ENCODE measurements at places on chromosomes 3 and 15.

GRCh38 chr15:50315814-50316630, 39.0 kb downstream of the GABPB1 start:
- DNase-seq: no peak

GRCh38 chr3:5572168-5572567, 384.7 kb downstream of the EDEM1 start:
- no peak for DNase-seq

DNA sequence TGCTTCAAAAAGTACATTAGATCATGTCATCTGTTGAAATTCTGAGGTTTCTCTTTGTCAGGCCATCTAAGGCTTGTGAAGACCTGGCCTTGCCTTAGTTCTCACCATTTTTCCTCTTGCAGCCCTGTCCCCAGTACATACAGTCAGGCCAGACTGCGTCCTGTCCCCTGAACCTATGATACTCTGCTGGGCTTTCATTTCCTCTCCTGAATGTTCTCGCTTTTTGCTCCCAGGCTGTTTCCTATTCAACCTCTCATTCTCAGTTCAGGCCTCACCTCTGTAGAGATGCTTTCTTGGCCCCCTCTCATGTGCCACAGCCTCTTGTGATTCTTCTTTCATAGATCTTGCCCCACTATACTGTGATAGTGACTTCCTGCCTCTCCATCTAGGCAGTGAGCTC, 648.8 kb upstream of the KCNMB2 start:
- no peak for DNase-seq

- no peak for DNase-seq
Observed at GRCh38 chr3:53169832-53170324, 8.9 kb downstream of the PRKCD start.

GRCh38 chr3:159233734-159234133, 431.9 kb downstream of the MFSD1 start:
- no peak for DNase-seq

- DNase-seq: no peak
Observed at GRCh38 chr3:160804762-160805161, 48.7 kb downstream of the PPM1L start.

- no peak for DNase-seq
Observed at GRCh38 chr15:92076541-92076940, 223.0 kb downstream of the SLCO3A1 start.

GRCh38 chr3:81908561-81908960, 147.1 kb upstream of the GBE1 start:
- no peak for DNase-seq

DNA sequence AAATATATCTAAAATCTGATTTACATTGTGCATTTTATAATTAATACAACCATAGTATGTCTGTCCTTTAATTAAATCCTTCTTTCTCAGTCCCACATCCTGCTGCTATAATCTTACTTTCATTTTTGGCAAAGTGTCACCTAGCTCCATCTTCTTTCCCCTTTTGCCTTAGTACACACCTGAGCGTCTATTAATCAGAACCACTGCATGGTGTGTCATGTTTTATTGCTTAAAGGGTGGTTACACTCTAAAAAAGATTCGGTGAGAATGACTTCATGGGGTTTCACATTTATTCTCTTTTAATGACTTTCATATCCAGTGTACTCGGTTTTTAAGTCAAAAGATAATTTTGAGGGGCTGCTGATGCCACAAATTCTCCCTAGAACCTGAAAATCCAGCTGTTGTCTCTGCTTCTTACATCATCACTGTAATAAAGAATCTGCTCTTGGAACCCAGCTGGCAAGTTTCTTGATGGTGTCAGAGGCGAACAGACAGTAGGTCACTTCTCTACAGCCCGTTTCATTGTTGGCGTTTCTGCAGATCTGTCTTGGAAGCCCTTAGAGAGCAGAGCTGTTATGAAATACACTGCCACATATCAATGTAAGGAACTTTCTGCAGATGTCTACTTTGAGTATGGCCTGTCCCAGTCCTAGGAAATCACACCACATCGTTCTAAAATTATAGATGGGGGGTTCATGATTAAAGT, 99.7 kb downstream of the TIGIT start:
- no peak for DNase-seq

DNA sequence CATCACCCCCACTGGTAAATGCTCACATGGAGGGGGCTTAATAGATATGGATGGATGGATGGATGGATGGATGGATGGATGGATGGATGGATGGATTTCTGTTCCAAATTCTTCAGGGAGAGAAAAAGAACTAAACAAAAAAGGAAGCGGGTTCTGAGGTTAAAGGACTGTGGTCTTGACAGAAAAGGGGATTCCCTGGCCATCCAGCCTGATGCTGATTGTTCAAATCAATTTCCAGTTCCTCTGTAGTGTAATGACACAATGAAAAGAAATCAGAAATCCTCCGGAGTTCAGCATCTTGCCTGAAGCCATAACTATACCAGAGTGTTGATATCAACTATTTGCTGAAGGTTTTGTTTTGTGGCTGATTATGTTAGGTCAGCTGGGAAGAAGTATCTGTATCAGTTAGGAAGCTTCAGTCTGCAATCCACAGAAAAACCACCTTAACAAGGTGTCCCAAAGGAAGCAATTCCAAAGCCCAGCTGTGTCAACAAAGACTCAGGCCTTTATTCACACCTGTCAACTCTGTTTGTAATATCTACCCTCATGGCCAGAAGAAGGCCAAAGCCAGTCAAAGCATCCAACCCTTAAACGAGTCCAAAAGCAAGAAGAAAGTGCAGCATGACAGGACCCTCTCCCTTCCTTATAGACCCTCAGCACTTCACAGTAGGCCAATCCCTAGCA, 24.5 kb upstream of the RASA2 start:
- no peak for DNase-seq

DNA sequence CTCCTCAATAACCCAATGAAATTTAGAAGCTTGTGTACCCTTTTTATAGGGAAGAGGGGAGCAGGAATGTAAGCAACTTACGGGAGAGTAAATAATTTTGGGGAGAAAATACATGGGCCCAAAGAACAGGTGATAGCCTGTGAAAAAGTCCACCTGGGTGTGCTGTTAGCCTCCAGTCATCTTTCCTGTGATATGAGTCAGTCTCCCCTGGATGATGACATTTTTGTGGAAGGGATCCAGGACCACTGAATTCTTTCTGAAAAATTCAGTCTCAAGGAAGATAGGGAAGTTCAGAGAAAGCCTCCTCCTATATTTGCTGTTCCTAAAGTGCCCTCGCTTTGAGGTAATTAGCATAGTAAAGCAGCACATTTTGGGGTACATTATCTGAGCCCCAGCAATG, 149.8 kb downstream of the SQOR start:
- no peak for DNase-seq

- DNase-seq: no peak
Observed at GRCh38 chr3:17535274-17535673, 207.2 kb downstream of the TBC1D5 start.

GRCh38 chr15:77015646-77016320, 20.9 kb downstream of the PSTPIP1 start:
- no peak for DNase-seq

- no peak for DNase-seq
Observed at GRCh38 chr15:67074886-67075229, 9.5 kb downstream of the SMAD3 start.

DNA sequence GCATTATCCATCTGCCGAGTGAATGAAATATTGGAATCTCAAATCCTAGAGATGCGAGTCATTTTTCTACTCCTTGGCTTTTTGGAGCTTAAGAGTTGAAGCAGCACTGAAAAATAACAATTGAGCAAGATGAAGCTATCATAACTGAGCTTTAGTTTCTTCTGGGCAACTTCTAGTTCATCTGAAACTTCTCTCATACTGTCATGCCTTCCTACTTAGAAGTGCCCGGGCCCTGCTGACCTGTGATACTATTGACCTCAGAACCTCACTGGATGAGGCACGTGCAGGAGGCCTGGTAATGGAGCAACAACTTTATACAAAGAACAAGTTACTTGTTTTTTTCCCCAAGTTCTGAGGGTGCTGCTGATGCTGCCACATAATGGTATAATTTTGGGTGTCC, 48.5 kb upstream of the P3H2 start:
- no peak for DNase-seq

DNA sequence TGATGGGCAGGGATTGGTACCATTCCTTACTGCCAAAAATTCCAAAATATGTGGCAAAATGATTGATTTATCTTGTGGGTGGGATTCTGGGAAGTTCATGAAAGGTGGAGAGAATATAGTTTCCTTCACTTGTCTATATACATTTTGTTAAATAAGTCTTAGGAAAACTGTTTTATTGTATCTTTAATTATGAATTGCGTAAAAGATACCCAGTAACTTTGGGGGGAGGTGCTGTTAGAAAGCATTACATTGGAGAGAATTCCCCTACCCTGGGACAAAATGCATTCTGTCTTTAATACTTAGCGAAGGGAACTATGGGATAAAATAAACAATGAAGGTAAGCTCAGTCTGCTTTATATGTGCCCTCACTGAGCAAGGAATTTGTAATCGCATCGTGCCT, 4.6 kb downstream of the SETD5 start:
- no peak for DNase-seq

DNA sequence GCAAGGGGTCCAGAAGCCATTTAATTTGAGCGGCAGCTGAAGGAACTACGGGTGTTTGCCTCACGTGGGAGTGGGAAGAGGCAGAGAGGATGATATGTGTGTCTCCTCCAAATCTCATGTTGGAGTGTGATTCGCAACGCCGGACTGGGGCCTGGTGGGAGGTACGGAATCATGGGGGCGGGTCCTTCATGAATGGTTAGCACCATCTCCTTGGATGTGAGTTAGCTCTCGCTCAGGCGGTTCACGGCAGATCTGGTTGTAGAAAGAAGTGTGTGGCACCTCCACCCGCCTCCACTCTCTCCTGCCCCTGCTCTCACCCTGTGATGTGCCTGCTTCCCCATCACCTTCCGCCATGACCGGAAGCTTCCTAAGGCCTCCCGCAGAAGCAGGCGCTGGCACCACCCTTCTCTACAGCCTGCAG, 25.4 kb downstream of the XXYLT1 start:
- no peak for DNase-seq

GRCh38 chr3:160312014-160312624, 86.9 kb downstream of the C3orf80 start:
- no peak for DNase-seq

DNA sequence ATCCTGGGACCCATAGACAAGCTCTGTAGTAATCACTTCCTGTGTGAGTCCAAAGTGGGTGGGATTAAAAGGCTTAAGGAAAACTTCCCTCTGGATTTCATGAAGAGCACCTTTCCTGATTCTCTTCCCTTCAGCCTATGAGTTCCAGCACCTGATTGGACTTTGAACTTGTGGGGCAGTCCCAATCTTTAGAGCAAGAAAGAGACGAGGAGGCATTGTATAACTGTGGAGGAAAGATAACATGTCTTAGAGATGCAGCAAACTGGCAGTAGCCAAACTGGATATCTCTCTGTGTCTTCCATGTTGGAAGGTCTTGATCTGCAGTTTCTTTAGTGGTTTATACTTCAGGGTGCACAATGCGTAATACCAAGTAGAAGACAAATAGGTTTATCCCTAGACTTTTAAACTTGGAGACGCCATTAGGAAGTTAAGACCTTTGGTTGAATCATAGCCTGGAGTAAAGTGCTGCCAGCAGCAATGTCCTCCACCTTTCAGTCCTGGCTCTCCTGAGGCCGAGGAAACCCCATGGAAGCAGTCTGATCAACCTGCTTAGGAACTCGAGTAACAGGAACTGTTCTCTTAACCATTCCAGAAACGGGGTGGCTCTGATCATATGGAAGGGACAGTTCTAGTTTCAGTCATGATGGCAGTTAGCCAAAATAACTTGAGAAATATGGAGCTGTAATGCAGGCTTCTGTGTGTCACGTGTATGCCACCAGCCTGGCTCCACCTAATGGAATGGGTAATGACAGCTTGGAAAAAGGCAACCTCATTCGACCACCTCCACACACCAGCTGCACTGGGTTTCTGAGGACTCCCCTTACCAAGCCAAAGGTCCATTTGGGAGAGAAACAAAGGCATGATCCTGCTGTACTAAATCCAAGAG, 4.7 kb downstream of the EIF1B start:
- DNase-seq: no peak

GRCh38 chr3:113304102-113304501, 92.7 kb downstream of the BOC start:
- no peak for DNase-seq

DNA sequence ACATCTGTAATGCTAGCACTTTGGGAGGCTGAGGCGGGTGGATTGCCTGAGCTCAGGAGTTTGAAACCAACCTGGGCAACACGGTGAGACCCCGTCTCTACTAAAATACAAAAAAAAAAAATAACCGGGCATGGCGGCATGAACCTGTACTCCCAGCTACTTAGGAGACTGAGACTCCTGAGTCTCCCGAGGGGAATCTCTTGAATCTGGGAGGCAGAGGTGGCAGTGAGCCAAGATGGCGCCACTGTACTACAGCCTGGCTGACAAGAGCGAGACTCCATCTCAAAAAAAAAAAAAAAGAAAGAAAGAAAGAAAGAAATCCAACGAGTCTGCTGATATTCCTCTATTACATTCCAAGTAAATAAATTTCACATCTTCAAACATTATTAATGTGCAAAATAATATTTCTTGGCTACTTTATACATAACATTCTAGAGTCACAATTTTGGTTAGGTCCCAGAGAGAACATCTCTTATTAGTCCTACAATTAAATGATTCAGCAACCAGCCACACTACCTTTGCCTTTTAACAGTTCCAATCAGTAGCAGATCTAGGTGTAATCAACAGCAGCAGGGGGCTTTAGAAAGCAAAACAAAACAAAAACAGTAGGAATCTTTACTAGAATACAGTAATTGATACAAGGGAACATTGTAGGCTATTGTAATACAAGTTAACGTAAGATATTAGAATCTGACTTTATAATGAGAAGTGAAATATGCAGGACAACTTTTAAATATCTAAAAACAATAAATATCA, 195.8 kb downstream of the TBC1D5 start:
- DNase-seq: no peak

DNA sequence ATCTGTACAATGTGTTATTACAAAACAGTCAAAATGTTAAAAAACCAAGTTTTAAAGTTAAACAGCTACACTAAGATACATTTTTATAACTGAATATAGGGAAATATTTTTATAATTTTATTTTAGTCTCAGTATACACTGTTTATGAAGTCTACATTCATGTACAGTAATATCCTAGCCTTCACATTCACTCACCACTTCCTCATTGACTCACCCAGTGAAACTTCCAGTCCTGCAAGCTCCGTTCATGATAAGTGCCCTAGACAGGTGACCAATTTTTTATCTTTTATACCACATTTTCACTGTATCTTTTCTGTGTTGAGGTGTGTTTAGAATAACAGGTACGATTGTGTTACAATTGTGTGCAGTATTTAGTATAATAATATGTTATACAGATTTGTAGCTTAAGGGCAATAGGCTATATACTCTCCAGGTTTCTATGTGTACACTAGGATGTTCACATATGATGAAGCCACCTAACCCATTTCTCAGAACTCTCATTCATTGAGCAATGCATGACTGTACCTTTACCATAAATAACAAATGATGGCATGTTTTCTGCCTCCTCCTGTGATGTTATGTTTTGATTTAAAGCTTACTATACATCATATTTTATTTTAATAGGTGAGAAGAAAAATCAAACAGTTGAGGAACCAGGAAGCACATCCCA, 388.4 kb upstream of the NDN start:
- DNase-seq: no peak

GRCh38 chr3:29693863-29694262, 413.0 kb downstream of the RBMS3 start:
- no peak for DNase-seq

GRCh38 chr3:99895703-99896441, 78.2 kb downstream of the CMSS1 start:
- no peak for DNase-seq
